ENCODE measurements at places on chromosomes 12 and 14. TPM values are rescaled to one million over a fixed set of nuclear protein-coding genes. Genes with fewer than 3 reads are reported as not detected.

Gene MIPOL1
- total RNA-seq: 16.7 TPM

Gene CLEC9A
- total RNA-seq: not detected

Gene PLEKHG3
- 33.3 TPM for total RNA-seq

Gene SUDS3
- 77.6 TPM for total RNA-seq

Gene EXOC3L4
- 0.63 TPM for total RNA-seq

Gene SLC16A7
- total RNA-seq: 35.4 TPM

Gene DNM1L
- total RNA-seq: 51.8 TPM
